DMS153 (cell line): ENCODE measurements at places on chromosomes 2 and 18.
A peak's percentile ranks its signal among the peaks of the same experiment; 100 is the strongest.

DNA sequence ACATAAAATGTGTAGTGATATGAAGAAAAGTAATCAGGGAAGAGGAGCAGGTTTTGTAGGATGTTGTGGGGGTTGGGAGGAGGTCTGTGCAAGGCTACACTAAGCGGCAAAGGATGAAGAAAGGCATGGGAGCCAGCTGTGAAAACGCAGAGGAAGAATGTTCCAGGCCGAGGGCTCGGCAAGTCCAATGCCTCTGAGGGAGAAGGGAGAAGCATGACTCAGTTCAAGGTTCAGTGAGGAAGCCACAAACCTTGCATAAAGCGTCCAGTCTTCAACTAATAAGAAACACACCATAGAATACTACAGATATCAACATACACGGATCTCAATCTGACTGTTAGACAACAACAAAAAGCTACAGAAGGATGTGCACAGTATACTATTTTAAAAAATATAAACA lies 16.2 kb downstream of the EPB41L3 start:
- DNase-seq, result no peak

- no peak for DNase-seq
Observed at GRCh38 chr2:96209011-96209728, 543 bp upstream of the STARD7 start.

DNA sequence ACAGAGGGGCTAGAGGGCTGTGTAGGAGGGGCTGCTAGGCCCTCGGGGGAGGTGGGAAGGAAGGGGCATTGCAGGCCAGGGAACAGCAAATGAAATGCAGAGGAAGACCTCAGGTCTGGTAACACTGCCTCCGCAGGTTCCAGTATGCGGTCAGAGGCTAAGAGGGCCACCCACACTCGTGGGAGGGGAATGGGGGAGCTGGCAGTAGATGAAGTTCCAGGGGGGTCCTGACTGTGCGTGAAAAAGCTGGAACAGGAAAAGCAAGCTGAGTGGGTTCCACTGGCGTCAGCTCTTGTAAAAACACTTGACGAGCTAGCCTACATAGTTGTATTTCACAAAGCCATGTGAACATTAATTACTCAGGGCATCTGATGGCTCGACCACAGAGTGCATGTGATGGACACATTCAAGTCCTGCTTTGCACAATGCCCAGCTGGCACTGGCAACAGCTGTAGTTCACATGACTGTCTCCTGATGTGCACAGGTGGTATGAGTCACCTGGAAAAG lies 29.0 kb upstream of the PTPN4 start:
- peak; percentile 47 for DNase-seq

DNA sequence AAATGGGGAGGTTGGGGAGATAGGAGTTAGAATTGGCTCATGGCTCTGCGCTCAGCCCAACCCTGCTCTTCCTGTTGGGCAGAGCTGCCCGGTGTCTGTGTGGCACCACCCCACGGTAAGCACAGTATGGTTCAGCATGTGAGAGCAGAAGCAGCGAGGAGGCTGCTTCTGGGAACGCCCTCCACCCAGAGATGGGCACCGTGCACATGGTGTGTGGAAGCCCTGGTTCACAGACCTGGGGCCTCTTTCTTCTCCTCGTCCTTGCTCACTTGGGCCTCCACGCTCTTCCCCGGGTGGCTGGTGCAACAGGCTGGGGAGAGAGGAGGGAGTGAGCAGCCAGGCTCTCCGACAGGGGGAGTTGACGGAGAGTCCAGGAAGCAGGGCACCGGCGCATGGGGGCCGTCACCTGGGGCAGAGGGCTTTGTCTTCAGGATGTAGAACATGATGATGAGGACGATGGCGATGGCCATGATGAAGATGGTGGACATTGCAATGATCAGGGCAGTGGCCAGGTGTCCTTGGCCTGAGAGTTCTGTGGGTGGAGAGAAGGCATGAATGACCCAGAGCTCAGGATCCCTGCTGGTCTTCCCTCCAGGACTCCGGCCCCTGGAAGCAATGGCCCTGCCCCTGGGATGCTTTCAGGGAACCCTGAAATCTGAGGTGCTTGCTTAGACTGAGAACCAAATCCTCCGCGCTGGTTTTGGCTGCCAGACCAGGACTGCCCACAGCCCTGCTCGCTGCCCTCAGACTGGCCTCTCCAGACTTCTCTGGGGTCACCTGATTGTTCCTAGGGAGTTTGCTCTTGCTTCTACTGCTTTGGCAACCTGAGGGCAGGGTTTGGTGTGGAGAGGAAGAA lies 78.3 kb downstream of the EDAR start:
- DNase-seq, result no peak

GRCh38 chr2:47386551-47386950 lies 16.4 kb upstream of the MSH2 start:
- DNase-seq, result no peak

DNA sequence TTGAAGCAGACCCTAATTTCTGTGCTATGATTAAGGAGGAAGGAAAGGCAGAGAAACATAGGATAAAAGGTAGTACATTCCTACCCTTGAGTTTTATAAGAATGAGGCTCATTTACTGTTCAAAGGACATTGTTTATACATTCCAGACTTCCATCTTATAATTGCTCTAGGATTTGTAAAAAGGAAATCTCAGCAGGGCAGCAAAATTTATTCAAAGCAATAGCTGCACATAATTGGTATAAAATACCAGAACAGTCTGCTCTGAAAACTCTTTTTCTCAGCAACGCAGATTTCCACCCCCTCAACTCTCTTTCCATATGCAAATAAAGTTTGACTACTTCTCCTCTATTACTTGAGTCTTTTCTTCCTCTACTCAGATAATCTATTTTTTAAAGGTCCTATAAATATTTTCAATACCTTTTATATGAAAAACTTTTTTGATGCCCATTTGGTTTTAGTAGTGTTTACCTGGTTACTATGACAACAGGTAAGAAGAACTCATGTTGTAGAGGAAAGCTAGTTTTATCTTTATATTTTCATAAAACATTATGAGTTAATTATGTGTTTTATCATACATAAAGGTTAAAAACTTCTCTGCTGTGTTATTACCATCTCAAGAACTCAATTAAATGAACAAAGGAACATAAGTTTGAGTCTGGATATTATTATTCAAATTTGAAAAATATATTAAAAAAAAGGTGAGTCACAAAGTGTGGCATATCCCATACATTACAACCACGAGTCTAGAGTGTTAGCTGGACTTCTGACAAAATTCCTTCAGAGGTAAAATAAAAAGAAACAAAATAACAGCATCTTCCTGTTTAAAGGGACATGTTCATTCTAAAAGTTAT lies 19.9 kb downstream of the RBMS1 start:
- no peak for DNase-seq

DNA sequence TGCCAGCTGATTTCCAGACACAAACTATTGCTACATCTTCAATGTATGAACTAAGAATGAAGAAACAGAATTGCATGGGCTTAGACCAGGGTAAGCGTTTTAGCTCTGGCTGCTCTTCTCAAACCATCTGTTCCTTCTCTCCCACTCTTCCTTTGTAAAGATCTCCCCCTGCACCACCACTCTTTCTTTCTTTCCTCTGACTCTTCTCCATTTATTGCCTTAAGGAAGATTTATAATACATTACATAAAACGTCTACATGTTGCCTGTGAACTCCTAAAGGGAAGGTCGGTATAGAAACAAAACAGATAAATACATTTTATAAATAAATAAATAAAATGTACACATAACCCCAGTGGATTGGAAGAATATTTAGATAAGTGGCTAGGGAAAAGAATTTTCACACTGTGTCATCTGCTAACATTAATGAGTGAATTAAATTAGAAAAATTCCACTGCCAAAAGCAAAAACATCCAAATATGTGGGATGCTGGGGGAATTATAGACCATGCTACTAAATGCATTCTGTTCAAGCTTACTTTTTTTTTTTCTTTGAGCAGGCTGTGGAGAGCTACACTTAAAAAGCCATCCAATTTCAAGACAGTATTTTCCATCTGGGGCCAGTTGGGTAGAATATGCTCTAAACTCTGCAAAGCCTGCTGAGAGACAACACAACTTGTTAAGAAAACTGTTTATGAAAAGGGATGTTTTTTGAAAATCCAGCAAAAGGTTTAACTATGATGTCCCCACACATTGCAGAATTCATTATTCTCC lies 41.5 kb downstream of the NCKAP5 start:
- DNase-seq, result no peak

DNA sequence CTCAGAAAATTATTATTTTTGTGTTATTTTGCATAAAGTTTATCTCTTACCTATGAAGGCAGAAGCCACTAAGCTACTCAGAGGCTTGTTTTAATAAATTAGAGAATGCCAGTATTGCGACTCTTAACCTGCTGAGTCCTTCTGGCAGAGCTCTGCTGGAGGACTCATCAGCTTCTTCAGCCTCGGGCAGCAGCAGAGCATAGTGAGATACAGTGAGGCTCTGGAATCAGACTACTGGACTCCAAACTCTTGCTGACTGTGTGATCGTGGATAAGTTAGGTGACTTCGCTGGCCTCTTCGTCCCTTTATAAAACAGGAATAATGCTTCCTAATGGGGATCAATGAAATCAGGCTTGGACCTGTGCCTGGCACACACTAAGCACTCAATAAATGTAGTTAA lies 1.7 kb downstream of the PTRHD1 start:
- DNase-seq, result no peak
